CD4-positive, alpha-beta T cell treated with Interleukin-15 for 1 hour (primary cell): ENCODE measurements at places on chromosomes 3 and 15.

DNA sequence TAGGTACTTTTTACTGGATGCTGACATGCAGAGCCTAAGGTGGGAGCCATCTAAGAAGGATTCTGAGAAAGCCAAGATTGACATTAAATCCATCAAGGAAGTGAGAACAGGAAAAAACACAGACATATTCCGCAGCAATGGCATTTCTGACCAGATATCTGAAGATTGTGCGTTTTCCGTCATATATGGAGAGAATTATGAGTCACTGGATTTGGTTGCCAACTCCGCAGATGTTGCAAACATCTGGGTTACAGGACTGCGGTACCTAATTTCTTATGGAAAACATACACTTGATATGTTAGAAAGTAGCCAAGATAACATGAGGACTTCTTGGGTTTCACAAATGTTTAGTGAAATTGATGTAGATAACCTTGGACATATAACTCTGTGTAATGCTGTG lies 125.1 kb downstream of the PLCL2 start:
- no peak for DNase-seq

- DNase-seq, result no peak
These were observed 476.5 kb upstream of the WNT5A start for GRCh38 chr3:55963601-55964000.

GRCh38 chr3:45009868-45010267 lies 16.2 kb upstream of the CLEC3B start:
- no peak for DNase-seq

DNA sequence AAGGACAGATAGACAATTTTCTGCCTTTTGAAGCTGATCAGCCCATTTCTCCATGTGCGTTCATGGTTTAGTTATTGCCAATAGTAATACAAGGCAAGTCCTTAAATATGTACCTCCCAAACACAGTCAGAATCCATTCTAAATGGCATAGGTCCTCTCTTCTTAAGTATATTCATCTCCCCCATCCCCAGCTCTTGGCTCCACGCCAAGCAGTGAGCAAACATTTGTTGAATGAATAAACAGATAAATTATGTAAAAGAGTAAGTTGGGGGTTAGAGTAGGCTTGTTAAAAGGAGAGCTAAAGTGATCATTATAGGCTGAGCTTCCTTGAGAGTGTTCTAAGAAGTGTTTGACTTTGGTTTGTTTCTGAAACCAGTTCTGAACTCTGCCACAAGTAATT lies 241.3 kb downstream of the ITPR1 start:
- no peak for DNase-seq

DNA sequence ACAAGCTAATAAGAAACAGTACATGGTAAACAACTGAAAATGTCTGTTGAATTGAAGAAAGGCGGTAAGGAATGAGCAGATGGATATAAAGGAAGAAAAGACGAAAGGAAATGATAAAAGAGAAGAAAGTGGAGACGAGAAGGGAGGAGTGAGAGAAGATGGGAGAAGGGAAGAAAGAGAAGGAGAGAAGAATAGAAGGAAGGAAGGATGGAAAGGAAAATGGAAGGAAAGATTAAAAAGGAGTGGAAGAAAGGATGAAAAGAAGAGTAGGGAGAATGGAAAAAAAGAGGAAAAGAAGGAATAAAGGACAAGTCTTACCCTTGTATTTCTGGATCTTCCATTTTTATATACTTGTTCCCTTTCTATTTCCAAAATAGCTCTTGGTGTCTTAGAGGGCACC lies 17.7 kb downstream of the CPNE4 start:
- no peak for DNase-seq

DNA sequence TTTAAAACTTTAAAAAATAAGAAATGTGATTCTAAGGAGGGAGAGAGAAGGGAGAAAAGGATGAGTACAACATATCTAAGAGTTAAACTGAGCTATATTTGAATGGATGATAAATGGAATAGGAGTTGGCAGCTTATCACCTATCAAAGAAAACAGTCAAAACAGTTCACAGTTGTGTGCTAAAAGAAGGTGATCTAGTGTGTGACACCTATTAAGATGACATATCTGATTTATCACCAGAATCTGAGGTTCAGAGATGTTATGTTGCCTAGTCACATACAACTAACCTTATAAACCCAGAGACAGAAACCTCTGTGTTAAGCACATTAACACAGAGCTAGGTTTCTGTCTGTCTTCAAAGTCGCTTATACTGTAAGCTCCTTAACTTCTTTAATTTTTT lies 3.0 kb downstream of the ATP13A3 start:
- DNase-seq, result no peak

- no peak for DNase-seq
These were observed 60.0 kb upstream of the GADL1 start for GRCh38 chr3:30954426-30954825.

DNA sequence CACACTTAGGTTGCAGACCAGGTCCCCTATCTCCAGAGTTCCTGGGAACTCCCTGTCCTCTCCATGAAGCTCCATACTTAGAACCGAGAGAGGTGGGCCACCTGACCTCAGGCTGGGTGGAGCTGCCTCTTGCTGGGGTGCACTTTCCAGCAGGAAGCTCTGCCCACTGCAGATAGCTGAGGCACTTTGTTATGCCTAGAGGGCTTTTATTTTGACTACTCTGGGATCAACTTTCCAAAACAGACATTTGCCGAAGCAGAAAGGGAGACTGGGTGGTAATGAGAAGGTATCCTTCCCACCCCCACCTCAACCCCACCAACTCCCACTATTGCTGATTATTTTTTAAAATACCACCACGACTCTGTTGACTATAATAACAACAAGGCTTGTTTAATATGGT lies 54.7 kb downstream of the CLDN11 start:
- no peak for DNase-seq

- no peak for DNase-seq
These were observed 8.7 kb upstream of the VIPR1 start for GRCh38 chr3:42493798-42494151.

DNA sequence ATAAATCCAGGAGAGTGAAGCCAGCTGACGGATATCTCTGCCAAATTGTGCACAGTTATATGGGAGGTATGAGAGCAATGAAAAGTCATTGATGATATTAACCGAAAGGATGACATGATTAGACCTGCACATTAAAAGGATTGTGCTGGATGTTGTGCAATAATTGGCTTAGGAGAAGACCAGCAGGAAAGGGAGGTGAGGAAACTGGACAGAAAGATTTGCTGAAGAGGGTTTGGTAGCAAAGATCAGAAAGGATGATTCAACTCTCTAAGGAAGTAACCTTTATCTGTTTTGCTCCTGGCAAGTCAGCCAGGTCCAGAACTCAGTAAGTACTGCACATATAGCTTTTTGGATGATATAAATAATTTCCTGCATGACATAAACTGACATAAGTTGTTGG lies 704.7 kb downstream of the GRM7 start:
- DNase-seq, result no peak
